Foreskin fibroblast (primary cell): ENCODE measurements at places on chromosomes 11 and 22.

DNA sequence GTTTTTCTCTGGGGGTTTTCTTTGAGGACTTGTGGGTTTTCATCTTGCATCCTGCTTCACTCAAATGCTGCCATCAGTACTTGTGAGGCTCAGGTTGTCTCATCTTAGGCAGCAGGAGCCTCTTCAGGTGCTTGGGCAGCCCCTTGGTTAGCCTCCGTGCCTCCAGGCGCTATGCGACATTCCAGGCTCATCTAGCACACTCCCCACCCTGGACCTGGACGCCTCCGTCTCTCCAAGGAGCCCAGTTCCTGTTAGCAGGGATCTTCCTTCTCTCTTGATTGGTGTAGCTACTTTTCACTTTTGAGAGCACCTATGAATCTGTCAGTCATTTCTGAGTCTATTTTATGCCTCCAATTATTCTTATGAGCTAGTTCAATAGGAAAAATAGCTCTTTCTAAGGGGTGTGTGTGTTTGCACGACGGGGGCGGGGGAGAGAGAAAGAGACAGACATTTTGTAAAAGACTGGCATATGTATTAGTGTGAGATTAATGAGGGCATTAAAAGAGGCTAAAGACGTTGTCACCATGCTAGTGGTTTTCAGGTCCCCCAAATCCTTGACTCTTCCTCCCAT lies 7.8 kb downstream of the TUBA8 start:
- DNase-seq, result no peak

DNA sequence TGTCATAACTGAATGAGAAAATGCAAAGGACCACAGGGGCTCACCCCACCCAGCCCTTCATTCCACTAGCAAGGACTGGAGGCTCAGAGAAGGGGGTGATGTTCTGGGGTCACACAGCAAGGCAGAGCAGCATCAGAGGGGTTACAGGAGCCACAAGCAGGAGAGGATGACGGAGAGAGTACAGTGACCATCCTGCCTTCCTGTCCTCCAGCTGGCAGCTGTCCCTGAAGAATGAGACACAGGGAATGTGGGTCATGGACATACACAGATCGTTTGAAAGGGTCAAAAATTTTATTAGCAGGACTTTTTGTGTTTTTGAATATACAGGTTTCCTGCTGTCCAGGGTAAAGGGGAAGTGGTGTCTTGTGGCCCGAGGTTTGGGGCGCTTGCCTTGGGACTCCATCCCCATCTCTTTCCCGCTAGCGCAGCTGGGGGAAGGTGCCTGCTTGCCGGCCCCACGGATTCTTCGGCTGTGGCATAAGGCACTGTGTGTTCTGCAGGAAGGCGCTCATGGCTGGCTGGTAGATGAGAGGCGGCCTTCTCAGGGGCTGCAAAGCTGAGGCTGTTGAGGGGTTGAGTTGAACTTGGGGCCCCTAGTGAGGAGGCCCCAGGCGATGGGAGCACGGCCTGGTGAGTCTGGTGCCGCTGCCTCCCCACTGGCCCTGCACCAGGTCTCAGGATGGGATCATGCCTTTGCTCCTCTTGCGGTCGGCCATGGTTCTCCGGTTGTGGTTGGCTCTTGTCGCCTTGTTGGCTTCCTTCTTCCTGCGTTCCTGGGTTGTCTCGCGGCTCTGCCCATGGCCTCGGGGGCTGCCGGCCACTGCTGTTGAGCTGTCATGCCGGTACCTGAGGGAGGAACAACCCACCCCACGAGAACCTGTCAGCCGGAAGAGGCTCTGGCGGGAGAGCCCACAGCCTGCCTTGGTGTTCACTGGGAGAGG lies 21.4 kb downstream of the UQCR10 start:
- DNase-seq, result no peak

- no peak for DNase-seq
Measured at GRCh38 chr11:40129266-40129665, 1330.2 kb downstream of the LRRC4C start.

DNA sequence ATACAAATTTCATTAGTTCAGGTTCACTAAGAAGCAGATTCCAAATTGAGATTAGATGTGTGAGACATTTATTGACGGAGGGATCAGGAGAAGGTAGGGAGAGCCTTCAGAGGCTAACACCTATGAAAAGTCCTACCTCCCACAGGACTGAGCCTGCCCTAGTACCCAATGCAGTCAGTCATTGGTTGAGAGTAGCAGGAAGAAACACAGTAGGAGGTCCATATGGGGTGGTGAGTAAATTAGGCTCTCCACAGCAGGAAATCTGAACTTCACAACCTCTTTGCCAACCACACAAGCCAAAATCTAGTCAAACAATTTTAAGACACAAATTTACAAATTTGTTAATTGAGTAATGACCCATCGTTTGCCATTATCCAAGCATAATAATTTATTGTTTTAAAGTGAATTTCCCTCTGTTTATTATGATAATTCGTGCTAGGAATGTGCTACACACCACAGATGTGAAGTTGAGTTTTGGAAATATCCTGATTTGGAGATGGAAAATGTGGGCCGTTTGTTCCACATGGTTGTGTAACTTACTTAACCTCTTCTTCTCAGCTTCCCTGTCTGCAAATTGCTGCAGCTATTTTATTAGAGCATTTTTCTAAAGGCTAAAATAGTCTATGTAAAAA lies 542.1 kb downstream of the ETS1 start:
- DNase-seq, result no peak

- no peak for DNase-seq
Measured at GRCh38 chr11:12246147-12246546, 131.2 kb upstream of the PARVA start.

DNA sequence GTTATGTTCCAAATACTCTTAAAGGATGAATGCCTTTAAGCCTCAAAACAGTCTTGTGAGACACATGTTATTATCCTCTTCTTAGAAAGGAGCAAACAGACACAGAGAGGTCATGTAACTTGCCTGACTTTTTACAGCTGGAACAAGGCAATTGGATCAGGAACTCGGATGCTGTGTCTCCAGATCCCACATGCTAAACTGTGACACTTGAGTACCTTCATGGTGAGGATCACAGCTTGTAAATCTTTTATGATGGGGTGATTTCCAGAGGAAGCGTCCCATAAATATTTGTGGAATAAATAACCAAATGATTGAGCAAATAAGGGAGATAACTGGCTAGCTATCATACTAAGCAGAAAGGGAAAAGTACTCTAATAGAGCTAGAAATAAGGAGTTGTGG lies 171.2 kb downstream of the C11orf91 start:
- DNase-seq, result peak; percentile 20

DNA sequence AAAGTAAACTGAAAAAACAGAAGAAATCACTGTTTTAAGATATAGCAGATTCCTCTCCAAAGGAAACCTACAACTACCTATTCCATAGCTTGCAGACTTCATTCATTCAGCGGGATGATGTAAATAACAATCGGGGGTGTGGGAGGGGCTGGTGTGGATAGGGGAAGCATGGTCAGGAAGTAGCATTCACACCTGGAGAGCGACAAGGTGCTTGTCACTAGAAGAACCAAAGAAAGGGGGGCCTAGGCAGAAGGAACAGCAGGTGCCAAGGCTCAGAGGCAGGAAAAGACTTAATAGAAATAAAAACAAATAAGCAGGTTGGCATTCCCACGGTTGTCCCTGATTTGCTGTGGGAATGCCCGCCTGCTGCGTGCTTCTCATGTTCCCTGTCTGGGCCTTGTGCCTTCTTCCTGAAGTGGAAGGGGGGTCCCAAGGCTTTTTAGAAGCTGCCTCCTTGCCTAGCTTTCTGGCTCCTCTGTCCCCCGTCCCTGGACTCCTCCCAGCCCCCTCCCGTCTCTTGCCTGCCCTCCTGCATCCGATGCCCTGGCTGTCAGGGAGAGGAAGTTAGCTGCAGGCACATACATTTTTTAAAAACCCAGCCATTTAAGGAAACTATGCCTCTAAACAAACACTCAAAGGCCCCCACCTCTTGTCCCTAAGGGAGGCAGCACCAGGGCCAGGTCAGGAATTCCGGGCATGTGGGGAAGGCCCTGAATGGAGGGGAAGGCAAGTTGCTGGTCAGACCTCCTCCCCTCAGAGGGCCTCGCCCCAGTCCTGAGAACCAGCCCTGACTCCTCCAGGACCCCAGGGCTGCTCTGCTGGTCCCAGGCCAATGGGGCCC lies 54.7 kb upstream of the PRDM11 start:
- DNase-seq, result no peak

DNA sequence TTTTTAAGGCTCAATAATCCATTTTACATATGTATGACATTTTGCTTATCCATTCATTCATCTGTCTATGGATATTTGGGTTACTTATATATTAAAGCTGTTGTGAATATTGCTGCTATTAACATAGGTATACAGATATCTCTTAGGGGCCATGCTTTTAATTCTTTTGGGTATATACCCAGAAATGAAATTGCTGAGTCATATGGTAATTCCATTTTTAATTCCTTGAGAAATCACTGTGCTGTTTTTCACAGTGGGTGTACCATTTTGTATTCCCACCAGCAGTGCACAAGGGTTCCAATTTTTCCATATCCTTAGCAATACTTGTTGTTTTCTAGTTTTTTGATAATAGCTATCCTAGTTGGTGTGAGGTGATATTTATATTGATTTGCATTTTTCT lies 19.0 kb downstream of the PRMT3 start:
- peak; percentile 4 for DNase-seq

DNA sequence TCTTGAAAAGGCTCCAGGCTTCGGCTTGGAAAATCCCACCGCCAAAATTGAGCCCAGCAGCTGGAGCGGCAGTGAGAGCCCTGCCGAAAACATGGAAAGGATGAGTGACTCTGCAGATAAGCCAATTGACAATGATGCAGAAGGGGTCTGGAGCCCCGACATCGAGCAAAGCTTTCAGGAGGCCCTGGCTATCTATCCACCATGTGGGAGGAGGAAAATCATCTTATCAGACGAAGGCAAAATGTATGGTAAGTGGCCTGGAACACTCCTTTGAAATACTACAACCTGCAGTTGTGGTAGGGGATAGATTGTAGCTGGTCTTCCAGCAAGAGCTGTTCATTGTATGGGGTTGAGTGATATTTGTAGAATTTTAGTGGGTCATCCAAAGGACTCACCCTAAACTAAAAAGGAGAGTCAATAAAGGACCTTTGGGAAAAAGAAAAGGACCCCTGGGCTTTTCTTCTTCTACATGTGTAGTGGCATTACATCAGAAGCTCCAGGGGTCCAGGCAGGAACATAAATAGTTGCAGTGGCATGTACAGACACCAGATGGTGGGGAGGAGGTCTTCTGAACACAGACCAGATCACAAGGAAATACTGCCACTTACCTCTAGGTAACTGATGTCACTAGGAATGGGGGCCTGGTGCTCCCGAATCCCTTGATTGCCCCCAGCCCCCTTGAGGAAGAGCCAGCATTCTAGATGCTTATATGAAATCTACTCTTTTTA lies 90.1 kb downstream of the TEAD1 start:
- no peak for DNase-seq

DNA sequence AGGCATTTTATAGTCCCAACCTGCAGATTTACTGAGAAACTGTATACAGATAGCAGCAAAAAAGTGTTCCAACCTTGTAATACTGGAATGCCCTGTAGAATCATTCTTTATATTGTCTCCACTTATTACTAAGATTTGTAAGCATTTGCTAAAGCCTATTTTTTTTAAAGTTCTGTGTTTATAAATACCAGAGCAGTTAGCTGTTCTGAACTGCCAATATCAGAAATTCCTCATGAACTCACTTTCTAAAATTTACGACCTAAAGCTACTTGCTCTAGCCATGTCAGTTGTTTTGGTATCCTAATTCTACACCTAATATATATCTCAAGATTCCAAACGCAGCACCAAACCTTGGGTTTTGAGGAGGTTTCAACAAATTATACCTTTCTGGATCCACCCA lies 103.2 kb downstream of the C11orf65 start:
- DNase-seq, result peak; percentile 22

GRCh38 chr11:60633645-60634044 lies 65.8 kb upstream of the MS4A8 start:
- no peak for DNase-seq

- no peak for DNase-seq
Measured at GRCh38 chr11:35057926-35058668, 80.9 kb upstream of the CD44 start.

GRCh38 chr11:82714346-82715174 lies 19.1 kb downstream of the FAM181B start:
- DNase-seq, result no peak

DNA sequence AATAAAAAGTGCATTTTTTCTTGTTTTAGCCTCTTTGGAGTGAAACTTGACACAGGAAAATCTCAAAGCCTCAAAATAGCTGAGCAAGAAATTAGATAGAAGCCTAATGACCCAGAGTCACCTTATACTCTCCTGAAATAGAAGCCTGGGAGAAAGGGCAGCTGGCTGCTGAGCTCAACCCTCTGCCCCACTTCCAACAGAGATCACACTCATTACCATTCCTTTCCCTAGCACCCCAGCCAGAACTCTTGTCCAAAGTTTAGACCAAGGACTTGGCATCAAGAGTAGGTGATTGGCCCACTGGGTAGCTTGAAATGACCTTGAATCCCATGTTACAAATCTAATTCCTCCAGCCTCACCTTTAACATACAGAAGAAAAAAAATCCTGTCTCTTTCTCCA lies 62.7 kb upstream of the AMOTL1 start:
- DNase-seq, result no peak

- DNase-seq, result no peak
Measured at GRCh38 chr11:47160753-47161133, 15.9 kb downstream of the ARFGAP2 start.

DNA sequence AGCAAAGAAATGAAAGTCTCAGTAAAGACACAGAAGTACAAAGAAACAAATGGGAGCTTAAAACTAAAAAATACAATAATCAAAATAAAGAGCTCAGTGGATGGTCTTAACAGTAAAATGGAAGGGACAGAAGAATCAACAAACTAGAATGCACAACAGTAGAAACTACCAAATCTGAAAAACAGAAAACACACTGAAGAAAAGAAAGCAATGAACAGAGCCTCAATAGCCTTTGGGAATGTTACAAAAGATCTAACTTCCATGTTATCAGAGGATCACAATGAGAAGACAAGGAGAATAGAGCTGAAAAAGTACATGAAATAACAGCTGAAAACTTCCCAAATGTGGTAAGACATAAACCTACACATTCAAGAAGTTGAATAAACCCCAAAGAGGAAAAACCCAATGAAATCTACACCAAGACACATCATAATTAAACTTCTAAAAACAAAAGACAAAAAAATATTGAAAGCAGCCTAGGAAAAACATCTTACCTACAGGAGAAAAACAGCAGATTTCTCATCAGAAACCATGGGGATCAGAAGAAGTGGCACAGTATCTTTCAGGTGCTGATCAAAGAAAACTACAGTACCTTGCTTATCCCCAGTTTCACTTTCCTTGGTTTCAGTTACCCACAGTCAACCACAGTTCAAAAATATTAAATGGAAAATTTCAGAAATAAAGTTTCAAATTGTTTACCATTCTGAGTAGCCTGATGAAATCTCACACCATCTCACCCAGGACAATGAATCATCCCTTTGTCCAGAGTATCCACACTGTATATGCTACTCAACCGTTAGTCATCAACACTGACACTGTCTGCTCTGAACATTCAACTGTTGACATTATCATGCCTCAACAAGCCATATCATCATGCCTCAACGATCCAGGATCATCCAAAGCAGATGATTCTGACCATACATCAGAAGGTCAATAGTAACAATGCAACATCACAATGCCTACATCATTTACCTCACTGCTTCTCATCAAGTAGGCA lies 22.2 kb downstream of the RRAS2 start:
- peak; percentile 85 for DNase-seq
